ENCODE measurements at places on chromosomes 16 and 17. TPM values are rescaled to one million over a fixed set of nuclear protein-coding genes. Genes with fewer than 3 reads are reported as not detected.

The KRTAP16-1 gene
- not detected for total RNA-seq

The CD300E gene
- total RNA-seq: not detected

The GP1BA gene
- not detected for total RNA-seq

The CRYBA1 gene
- not detected for total RNA-seq

The MAP2K6 gene
- 0.37 TPM for total RNA-seq
